Adrenal gland (tissue), 19 donors: ENCODE measurements at places on chromosomes 11 and 22. TPM values are rescaled to one million over a fixed set of nuclear protein-coding genes. Genes with fewer than 3 reads are reported as not detected.

- no peak for DNase-seq
These were observed 19.3 kb downstream of the ASPHD2 start for GRCh38 chr22:26448334-26448733.

The TPBGL gene
- total RNA-seq, result 0.11 TPM

DNA sequence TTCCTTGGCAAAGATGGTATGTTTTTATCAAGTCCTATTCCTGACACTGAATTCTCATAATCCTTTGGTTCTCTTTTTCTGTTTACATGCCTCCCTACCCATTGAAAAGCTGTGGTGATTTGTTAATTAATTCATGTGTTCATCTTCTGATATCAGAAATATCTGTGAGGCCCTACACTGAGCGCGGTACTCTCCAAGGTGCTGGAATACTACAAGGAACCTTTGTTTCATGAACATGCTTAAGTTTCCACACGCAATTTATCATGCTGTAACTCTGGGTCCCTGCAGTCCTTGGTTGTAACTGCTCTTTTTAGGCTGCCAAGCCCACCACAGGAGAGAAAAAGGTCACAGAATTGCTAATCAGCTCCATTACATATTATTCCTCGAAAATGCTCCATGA lies 331.8 kb downstream of the FAT3 start:
- DNase-seq, result no peak

DNA sequence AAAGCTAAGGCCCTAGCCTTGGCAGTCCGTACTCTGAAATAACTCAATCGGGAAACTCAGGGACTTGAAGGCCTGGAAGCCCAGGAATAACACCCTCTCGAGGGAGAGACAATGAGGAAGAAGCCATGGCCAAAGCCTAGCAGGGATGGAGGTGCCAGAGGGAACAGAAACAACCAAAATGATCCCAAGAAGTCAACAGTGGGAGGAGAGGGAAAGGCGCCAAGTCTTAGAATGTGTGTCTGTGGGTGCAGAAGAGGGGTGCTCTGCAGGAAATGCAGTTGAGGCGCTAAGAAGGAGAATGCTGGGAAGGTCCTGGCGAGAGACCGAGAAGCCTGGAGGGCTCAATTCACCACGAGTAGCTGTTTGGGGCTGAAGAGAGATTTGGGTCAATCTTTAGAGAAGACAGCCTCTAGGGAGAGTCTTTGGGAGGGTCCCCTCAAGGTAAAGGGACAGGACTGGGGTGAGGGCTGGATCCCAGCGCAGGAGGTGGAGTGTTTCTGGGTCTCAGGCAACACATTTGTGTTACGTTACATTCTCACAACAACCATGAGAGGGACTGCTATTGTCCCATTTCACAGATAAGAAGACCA lies 760 bp upstream of the MAPK8IP1 start:
- no peak for DNase-seq

GRCh38 chr22:46250783-46251125 lies 661 bp upstream of the CDPF1 start:
- DNase-seq, result no peak
